Renal cortical epithelial cell (primary cell): ENCODE measurements at places on chromosomes 7 and 10. TPM values are rescaled to one million over a fixed set of nuclear protein-coding genes. Genes with fewer than 3 reads are reported as not detected.

DNA sequence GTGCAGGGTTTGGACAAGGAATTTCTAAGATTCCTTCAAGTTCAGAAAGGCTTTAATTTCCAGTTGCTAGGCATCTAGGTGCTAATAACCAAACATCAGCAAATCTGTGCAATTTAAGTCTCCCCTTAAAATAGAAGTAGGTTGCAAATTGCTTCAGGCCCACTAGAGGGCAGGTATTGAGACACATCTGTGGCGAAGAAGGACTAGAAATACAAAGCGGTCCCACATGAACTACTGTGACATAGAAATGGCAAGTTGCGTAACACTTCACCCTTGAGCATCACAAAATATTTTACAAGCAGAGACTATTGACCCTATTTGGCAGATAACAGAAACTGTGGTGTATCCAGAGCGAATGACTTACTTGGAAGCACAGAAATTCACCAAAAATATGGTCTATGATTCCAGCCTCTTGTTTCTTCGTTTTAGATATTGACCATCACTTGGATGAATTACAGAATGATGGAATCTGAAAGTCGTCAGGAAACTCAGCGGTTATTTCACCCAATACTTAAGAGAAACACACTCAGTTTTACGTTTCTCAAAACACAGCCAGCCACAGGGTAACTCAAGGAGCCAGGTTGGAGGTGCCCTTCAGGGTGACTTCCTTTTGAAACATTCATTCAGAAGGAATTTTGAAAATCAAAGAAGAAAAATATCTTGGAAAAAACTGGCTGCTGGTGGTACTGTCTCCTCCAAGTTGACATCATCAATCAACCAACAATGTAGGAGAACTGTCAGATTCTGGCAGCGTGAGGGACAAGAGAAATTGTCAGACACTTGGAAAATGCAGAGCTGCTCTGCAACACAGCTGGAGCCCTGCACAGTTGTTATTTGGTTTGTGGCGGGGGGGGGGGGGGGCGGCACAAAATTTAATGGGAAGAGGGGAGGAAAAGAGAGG lies 256.3 kb upstream of the MINDY3 start:
- DNase-seq: peak; percentile 42

The INTS1 gene
- total RNA-seq: 31.8 and 77.9 TPM in 2 replicates

- DNase-seq: no peak
Observed at GRCh38 chr10:131231323-131231964, 80.1 kb downstream of the TCERG1L start.

The PCLO gene
- 0.35 and 5.2 TPM in 2 replicates for total RNA-seq

- DNase-seq: no peak
Observed at GRCh38 chr7:16991551-16991950, 109.8 kb upstream of the AGR3 start.

DNA sequence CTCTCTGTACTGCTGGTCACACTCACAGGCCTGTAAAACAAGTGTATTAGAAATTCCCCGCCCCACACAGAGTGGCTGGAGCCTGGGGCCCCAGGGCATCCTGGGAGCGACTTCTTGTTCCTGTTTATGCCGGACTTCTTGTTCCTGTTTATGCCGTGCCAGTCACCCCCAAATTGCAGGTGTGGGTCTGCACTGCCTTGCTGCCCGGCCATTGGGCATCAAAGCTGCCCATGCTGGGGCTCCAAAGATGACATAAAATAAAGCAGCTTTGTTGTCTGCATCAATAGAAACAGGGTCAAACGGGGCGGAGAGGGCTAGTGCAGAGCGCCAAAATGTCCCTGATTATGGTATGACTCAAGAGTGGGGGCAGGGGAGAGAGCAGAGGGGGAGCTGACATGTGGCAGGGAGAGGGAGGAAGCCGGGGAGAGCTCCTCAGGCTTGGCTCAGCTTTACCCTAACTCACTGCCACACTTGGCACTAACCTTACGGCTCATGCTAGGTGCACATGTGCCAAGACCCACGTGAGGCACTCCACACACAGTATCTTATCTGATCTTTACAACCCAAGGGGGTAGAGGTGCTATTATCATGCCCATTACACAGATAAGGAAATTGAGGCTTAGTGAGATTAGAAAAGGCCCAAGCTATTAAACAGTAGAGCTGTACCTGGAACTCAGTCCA lies 98.4 kb downstream of the PIP4K2A start:
- DNase-seq: peak; percentile 66

The ANKRD2 gene
- total RNA-seq: 31.3 and 35.9 TPM in 2 replicates

GRCh38 chr10:101146392-101147251 lies 15.5 kb downstream of the TLX1 start:
- DNase-seq: no peak

GRCh38 chr7:4681886-4682620 lies at the start of gene FOXK1:
FOXK1 (plus strand) TSS chr7:4682295; CDS start chr7:4682309, 14 bp downstream.
- no peak for DNase-seq

- no peak for DNase-seq
Observed at GRCh38 chr7:135076882-135077281, 71.0 kb upstream of the TMEM140 start.

The BUD31 gene
- total RNA-seq: 77.7 and 128 TPM in 2 replicates

- DNase-seq: peak; percentile 7
Observed at GRCh38 chr10:58087896-58088295, 179.8 kb downstream of the IPMK start.

GRCh38 chr10:92965314-92965713 lies 95.3 kb upstream of the CYP26C1 start:
- peak; percentile 73 for DNase-seq

DNA sequence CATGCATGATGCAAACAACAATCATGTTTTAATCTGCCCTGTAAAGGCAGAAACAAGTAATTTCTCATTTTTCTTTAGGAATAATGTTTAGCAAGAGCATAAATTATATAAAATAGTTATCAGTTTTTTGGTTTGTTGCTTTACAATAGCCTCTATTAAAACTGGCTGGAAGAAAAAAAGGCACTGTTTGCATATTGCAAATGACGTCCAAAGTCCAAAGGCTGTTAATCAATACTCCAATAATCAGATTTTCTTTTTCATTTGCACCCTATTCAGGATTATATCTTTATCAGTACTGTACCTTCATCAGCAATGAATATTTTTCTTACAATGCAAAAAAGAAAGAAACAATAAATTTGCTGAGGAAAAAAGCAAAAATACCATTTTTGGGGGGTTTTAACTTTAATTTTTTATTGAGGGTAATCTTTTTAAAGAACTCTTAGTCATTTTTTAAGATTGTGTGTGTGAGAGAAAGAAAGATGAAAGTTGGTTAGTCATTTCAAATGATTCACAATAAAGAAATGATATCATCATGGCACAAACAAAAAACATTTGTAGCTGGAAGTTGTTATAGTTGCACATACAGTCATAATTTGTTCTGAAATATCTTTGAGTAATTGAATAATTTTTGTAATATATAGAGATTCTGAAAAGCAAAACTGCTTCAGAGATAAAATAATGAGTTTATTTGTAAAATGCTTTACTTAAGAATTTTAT lies 44.4 kb upstream of the AKR1C2 start:
- peak; percentile 23 for DNase-seq

- no peak for DNase-seq
Observed at GRCh38 chr10:44186150-44186549, 198.7 kb downstream of the CXCL12 start.

DNA sequence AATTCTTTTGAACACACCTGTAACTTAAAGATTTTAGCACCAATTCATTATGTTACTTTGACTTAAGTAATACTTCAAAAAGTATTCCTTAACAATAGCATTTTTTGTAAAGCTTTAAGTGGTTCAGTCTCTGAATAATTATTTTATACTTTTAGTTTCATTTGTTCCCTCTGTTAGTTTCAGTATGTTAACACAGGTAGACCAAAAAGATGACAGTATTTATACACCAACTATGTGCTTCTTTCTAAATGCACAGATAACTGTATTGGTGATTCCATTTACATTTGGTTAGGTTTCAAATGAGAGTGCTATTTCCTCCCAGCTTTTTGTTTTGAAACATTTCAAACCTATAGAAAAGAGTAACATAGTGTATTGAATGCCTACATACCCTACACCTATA lies 14.0 kb downstream of the RALA start:
- DNase-seq: no peak

The NEUROD6 gene
- not detected in 2 replicates for total RNA-seq

DNA sequence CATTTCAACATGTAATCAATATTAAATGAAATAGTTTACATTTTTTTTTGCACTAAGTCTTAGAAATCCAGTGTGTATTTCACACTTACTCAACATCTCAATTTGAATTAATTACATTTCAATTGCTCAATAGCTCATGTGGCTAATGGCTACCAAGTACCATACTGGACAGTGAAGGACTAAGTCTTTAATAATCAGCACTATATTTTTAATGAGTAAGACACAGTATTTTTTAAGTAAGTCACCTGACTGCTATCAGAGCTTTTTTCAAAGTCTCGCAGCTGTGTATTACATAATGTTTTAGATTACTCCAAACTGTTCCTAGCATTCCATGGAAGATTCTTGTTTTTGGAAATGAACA lies 19.6 kb downstream of the WASL start:
- DNase-seq: no peak

The CXCL12 gene
- 2.1 and 5.4 TPM in 2 replicates for total RNA-seq

- DNase-seq: no peak
Observed at GRCh38 chr7:100433276-100433591, 3.1 kb downstream of the PPP1R35 start.

- DNase-seq: no peak
Observed at GRCh38 chr7:98568891-98569290, 48.2 kb upstream of the NPTX2 start.

GRCh38 chr10:48410503-48410902 lies 104.0 kb downstream of the MAPK8 start:
- no peak for DNase-seq

DNA sequence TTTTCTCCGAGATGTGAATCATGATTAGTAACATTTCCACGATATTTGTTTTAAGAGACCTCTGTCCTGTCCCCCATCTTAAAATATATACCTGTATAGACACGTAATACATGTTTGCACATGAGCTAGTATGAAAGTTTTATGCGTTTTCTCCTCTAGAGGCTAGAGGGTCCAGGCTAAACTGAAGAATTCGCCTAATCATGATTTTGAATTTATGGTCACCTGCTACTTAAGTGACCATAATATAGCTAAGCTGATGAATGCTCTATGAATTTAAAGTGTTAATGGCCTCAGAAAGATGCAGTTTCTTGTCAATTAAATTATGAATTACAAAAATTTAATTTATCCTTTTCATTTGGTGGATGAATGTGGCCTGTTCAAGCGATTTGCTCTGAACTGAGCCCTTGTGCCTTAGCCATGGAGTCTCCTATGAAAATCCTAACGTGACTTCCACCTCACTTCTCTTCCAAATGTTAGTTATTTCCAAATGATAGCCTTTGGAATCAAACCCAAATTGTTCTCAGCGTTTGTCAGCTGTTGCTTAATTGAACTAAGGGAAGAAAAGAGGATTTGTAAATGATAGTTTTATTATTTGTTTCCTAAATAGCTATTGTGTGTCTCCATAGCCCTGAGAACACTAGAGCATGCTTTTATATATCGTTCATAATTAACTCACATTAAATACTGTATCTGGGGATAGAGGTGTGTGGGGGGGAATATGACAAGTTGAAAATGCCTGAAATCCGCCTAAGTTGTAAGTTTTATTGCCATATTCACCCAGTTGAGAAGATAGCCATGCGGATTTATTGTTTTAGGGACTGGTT lies 2.3 kb downstream of the CELF2 start:
- no peak for DNase-seq

DNA sequence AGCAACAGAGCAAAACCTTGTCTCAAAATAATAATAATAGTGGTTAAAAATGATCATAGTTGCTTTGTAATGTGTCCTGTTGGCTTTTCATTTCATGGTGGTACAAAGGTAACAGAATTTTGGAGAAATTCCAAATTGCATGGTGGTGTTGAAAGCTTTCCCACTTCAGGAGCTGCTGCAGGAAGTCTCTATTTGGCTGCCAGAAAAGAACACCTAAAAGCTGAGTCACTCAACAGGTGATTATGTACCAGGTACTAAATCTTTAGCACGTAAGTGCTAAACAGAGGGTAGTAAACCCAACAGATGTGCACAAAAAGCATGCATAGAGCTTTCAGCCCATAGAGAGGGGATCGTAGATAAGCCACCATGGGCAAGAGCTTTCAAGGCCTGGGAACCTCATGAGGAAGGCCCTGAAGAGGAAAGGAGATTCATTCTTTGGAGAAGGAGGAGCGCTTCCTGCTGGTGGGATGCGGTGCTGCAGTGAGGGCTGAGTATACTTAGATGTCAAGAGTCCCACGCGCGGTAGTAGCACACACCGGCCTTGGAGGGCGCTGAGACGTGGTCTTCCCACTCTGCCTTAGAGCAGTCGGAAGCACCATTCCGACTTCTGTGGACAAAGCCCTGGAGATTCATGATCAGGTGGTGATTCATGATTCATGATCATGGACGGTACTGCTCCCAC lies 118.7 kb downstream of the RALA start:
- DNase-seq: peak; percentile 45

- no peak for DNase-seq
Observed at GRCh38 chr7:20595971-20596370, 19.5 kb upstream of the ABCB5 start.

- DNase-seq: no peak
Observed at GRCh38 chr7:7220821-7221220, 38.5 kb downstream of the C1GALT1 start.

The ANXA8 gene
- total RNA-seq: 0.30 and 6.1 TPM in 2 replicates

The GNG11 gene
- 26.0 and 35.1 TPM in 2 replicates for total RNA-seq

DNA sequence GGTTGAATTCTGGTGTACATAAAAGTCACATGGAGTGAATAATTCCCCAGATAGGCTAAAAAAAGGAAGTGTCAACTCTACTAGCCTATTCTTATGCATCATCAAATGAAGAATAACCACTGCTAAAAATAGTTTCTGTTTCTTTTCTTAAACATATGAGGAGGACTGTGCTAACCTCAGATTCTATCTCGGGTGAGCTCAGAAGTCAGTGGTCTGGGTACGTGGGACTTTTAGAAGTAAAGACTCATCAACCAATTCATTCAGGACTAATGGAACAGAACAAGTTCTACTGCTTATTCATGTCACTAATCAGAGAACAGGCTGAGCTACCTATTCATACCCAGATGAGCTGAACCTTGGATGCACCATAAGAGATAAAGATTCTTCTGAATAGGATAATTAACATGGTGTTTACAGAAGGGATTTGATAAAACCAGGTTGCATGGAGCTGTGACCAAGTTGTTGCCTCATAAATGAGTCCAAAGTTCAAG lies 9.5 kb upstream of the ASAH2 start:
- DNase-seq: peak; percentile 4

- DNase-seq: peak; percentile 8
Observed at GRCh38 chr7:51428217-51428887, 111.7 kb upstream of the COBL start.
